Fibroblast of skin of left quadriceps (primary cell): ENCODE measurements at places on chromosomes 6 and 20.

DNA sequence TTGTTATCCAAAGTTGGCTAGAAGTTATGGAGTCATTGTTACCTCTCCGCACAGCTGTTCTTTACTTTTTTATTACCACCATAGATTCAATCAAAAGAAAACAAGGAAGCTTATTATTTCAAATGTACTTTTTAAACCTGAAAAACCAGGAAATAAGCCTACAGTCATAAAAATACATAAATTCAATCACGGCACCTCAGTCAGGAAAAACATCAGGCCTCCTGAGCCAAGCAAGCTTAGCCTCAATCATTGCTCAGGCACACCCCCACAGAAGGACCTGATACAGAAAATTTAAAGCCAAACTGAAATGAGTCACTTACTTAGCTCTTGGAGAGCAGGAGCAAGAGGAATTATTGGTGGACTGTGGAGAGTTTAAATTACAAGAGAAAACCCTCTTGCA is 44.3 kb downstream of the MARCKS start:
- DNase-seq = no peak

- no peak for DNase-seq
These were observed 10.8 kb downstream of the ACTR5 start for GRCh38 chr20:38759106-38759505.

DNA sequence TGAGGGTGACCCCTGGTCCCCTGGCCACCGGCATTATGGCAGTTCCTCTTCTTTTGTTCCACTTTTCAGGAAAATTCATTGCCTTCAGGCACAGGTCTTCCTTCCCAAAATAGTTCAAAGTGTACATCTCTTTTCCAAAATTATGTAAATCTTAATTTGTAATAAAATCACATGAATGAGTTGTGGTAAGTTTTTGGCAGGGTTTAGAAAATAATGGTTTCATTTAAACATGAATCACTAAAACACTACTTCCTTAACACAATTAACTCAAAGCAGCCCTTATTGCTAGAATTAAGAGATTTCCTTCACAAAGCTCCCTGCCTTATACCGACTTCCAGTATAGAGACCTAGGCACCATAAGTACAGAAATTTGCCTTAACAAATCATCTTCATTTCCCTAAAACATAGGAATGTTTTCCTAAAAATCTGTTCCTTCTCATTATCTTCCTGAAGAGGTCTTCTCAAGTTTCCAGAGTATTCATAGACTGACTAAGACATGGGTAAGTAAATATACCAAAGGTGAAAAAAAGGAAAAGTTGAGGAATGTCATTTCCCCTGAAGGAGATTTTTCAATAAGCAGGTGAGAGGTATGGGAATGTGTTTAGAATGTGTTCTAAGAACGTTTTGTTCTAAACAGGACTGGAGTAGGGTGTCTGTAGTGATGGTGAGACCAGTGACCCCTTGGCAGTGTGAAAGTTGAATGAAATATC is 148.2 kb upstream of the CITED2 start:
- no peak for DNase-seq

- DNase-seq = no peak
These were observed 262.6 kb upstream of the CDYL start for GRCh38 chr6:4513561-4513960.

GRCh38 chr6:137787016-137787415 is 80.0 kb upstream of the TNFAIP3 start:
- peak; percentile 63 for DNase-seq

DNA sequence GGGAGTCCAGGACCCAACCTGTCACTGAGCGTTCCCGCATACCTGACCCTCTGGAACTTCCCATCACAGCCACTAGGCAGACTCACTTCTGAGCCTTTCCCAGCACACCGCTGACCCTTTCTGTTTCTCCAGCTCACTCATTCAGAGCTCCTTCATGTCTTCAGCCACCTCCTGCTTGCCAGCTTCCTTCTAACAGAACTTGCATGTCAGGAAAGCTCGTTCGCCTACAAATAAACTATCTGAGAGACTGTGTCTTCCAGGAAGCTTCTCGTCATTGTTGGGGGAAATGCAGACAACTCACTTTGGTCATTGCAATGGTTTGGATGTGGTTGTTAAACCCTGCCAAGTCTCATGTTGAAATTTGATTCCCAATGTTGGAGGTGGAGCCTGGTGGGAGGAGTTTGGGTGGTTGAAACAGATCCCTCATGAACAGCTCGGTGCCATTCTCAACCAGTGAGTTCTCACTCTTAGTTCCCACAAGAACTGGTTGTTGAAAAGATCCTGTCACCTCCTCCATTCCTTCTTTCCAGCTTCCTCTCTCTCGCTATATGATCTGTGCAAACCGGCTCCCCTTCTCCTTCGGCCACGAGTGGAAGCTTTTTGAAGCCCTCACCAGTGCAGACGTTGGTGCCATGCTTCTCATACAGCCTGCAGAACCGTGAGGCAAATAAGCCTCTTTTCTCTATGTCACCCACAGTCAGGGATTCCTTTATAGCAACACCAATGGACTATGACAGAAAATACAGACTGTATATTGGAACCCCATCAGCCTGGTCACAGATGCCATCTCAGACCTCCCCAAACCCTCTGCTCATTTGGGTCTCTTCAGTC is 1.4 kb upstream of the MUC21 start:
- peak; percentile 48 for DNase-seq

DNA sequence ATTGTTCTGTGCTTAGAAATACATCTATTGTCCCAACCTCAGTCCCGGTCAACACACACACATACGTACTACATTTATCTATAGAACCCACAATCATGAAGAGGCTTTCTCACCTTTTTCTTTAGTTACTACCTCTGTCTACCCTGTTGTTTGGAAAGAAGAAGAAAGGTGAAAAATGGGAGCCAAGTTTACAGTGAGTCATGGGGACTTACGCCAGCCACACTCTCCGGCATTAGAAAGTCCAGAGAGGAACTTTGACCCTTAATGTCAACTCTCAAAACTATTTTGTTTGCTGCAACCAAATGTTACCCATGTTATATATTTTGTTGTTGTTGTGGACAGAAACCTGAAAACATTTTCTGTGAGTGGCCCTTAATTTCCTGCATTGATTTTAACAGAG is 259.1 kb downstream of the ZFAND3 start:
- no peak for DNase-seq

DNA sequence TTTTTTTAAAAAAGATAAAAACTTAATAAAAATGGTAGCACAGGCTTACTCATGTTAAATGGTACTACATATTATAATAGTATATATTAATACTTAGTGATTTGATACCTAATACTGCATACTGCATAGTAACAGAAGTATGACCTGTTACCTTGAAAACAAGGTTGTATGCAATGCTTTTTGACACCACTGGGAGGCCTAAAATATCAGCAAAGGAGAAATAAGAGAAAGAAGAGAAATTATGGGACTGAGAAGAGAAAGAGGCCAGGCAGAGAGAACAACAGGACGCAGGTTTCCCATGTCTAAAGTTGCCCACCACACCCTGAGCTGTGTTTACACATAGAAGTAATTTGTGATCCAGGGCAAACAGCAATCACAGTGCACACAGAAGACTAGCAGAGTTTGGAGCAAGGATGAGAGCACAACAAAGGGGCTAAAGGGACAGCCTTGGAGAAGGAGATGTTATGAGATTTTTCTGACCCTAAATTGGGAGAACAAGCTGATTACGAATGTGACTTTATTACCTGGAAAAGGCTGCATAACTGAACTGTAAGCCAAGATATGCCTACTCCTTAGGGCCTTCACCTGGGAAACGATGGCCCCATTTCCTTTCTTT is 73.2 kb downstream of the ROS1 start:
- peak; percentile 6 for DNase-seq
